ENCODE measurements at places on chromosomes 12 and 14.

DNA sequence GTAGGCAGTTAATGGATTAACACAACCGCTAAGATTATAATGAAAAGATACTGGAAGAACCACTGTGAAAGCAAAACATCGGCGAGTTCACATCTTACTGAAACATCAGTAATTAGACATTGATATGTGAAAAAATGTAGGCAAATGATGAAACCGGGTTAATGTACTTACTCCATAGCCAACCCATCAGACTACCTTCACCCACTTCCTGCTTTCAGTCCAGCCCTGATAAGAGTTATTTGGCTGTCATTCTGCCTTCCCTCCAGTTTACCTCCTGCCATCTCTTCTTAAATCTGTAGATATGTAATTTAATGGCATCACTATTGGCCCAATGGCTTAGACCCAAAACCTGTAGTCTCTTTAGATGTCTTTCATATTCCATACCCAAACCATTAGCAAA is 46.0 kb upstream of the LGR5 start:
- no peak for DNase-seq

DNA sequence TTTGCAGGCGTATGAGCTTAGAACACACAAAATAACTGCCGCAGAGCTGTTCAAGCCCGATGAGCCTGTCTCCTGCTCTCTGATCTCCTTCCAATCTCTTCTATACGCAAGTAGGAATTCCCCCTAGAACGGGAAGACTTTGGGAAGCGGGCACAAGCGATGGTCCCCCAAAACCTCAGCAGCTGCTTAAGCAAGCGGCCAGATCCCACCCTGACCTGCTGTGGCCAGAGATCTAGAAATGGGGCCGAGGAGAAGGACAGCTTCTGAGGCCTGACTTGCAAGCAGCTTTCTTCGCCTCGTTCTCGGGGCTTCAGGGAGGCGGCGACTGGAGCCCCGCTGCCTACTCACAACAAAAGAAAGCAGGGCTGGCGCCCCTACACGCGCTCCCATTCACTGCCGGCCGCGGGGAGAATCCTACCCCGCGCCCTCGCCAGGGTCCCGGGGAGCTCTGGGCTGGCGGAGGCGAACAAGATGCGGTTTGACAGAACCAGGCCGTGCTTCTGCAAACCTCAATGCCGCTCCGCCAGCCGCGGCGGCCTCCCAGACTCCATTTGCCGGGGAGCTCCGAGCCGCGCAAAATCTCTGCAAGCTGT is 922 bp downstream of the TBX5 start:
- DNase-seq, result no peak

DNA sequence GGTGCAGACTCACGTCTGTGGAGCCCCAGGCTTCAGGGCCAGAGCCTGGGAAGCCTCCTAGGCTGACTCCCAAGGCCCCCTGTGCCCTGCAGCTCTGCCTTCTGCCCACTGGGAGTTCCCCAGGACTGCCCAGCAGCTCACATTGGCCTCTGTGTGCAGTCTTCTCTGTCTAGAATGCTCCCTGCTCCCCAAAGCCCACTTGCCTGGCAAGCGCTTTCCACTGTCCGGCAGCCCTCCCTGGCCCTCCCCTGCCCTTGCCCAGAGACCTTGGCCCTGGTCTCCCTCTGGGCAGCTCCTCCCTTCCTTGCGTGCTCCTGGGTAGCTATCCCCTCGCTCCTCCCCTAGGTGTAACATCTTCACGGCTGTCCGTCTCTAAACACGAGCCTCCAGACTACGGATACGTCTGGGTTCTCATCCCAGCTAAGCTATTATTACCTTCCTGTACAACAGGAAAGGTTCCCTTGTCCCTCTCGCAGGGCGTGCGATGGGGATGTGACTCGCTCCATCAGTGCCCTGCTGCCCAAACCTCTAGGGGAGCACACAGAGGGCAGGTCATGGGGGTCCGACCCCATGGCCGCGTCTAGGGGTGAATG is 325.5 kb upstream of the RTL1 start:
- DNase-seq, result no peak

DNA sequence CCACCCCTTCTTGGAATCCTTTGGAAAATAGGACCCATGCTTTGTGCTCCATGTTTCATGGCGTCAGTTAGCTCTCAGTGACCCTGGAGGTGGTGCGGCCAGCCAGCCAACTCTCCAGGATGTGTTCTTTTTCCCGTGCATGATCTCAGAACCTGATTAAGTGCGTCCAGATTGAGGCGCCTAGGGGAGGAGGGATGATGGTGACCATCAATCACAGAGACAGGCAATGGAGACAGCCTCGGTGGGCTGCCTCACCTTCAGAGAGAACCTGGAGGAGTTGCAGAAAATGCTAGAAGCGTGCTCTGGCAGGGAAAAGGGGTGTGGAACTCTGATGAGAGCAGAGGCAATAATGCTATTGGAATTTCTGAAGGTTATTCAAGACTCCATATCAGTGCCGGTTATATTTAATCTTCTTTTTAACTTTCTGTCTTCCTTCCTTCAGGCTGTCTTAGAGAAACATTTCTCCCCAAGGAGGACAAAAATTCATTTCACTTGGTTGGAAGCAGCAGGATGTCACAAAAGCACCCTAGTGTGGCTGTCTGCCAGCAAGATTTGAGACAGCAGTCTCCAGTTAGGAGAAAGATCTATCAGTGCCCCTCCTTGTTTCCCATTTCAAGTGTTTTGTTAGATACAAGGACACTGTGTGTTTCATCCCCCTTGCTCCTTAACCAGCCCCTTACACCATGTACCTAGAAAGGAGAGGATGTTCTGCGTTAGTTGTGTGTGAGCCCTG is 53.3 kb upstream of the IGF1 start:
- no peak for DNase-seq

GRCh38 chr12:28313631-28314030 is 123.4 kb downstream of the CCDC91 start:
- no peak for DNase-seq

- no peak for DNase-seq
Measured at GRCh38 chr12:53073881-53074280, 5.3 kb downstream of the SPRYD3 start.
